ENCODE measurements at places on chromosomes 6 and 20. TPM values are rescaled to one million over a fixed set of nuclear protein-coding genes. Genes with fewer than 3 reads are reported as not detected.

Gene HAO1
- total RNA-seq: not detected

Gene ZSCAN23
- total RNA-seq: 6.4 TPM

Gene SAMD10
- 6.4 TPM for total RNA-seq

Gene TBP
- total RNA-seq: 23.0 TPM

Gene GHRH
- not detected for total RNA-seq

Gene ELMO2
- total RNA-seq: 56.8 TPM

Gene SIRPD
- not detected for total RNA-seq

Gene TRAPPC3L
- total RNA-seq: not detected

Gene RAB22A
- 30.6 TPM for total RNA-seq

Gene APOM
- 4.4 TPM for total RNA-seq

Gene PPIL6
- 26.3 TPM for total RNA-seq

Gene DEFB116
- total RNA-seq: not detected

DNA sequence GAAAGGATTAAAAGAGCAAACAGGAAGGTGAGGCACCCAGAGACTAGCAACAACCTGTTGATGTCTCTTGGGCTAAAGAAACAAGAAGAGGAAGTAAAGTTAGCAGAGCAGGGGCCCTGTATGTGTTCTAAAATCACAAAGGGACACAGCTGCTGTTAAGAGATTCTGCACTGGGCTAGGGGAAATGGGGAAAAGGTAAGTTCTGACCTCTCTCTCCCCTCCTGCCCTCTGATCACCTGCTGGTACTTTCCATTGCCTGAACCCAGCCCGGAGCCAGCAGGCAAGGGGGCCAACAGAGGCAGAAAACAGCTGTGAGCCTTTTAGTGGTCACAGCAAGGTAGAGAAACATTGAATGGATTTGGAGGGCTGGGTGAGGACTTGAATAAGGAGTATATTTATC lies 13.5 kb upstream of the CNR1 start:
- DNase-seq: no peak

- no peak for DNase-seq
Observed at GRCh38 chr6:23006656-23007055, 437.3 kb downstream of the HDGFL1 start.

- no peak for DNase-seq
Observed at GRCh38 chr6:128827675-128828464, 55.1 kb upstream of the LAMA2 start.

- DNase-seq: no peak
Observed at GRCh38 chr6:161085246-161085645, 93.7 kb downstream of the MAP3K4 start.

DNA sequence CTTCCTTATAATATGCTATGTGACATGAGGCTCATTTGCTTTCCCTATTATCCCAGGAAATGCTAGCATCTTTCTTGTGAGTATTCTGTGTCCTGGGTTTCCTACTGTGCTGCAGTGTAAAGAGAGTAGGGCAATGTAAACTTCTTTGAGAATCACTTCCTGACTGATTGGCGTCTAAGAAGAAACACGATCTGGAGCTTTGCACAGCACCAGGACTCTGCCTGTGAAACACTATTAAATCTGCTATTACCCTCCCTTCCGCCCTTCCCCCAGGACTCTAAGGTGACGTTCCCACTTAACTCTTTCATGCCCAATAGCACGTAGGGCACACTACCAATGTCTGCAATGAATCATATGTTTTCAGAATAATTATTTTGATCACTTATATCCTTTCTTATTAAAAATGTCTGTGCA lies 607.3 kb upstream of the CITED2 start:
- DNase-seq: peak; percentile 37

DNA sequence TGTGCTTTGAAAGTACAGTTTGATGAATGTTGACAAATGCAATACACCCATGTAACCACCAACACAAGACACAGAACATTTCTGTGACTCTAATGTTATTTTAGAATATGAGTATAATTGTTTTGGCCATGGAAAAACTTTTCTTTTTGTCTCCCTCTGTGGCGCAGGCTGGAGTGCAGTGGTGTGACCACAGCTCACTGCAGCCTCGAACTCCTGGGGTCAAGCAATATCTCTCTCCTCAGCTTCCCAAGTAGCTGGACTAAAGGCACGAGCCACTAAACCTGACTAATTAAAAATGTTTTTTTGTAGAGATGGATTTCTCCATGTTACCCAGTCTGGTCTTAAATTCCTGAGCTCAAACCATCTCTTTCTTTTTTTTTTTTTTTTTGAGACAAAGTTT lies 20.3 kb upstream of the BCAS4 start:
- DNase-seq: no peak

DNA sequence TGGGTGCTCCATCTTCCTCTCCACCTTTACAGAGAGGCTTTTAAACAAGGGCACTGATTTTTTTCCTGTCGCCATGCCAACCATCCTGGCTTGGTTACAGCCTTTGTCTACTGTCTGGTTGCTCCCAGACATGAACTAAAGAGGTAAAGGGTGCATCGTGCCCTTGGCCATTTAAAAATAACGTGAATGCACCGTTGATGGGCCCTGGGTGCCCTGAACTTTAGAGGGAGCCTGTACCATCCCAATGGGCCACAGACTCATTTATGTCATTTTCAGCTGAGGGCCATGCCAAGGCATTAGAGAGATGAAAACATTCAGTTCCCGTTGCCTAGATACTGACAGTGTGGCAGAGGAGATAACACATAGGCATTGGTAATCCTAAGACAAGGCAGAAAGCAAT lies 23.3 kb downstream of the TMC2 start:
- no peak for DNase-seq

DNA sequence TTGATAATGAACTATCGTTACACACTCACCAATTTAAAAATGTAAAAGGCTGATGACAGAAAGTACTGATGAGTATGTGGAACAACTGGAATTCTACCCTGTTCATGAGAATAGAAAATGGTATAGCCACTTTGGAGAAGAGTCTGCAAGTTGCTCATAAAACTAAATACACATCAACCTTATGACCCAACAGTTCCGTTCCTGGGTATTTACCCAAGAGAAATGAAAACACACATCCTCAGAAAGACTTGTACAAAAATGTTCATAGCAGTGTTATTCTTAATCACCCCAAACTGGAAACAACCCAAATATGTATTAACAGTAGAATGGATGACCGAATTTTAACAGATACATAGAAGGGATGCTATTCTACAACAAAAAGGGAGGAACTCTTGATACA lies 145.7 kb upstream of the LRFN2 start:
- DNase-seq: no peak

GRCh38 chr6:34836451-34836850 lies 44.6 kb downstream of the BLTP3A start:
- DNase-seq: no peak

GRCh38 chr20:8795404-8795803 lies 273.5 kb upstream of the PLCB4 start:
- DNase-seq: no peak

DNA sequence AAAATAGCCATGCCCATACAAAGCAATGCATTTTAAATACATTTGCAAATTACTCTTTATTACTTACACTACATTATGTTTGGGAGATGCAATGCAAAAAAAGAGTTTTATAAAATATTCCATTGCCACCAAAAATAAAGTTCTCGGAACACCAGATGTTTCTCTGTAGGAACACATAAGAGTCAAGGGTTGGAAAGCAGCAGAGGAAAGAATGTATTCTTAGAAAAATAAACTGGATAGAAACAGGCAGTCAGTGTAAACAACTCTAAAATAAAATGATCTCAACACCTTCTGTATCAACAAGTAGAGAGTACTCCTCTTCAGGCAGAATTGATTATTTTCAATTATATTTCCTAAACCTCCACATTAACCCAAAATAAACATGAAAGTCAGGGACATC lies 28.1 kb downstream of the KIF13A start:
- no peak for DNase-seq

- peak; percentile 45 for DNase-seq
Observed at GRCh38 chr6:137043710-137044365, 927 bp downstream of the IL20RA start.

DNA sequence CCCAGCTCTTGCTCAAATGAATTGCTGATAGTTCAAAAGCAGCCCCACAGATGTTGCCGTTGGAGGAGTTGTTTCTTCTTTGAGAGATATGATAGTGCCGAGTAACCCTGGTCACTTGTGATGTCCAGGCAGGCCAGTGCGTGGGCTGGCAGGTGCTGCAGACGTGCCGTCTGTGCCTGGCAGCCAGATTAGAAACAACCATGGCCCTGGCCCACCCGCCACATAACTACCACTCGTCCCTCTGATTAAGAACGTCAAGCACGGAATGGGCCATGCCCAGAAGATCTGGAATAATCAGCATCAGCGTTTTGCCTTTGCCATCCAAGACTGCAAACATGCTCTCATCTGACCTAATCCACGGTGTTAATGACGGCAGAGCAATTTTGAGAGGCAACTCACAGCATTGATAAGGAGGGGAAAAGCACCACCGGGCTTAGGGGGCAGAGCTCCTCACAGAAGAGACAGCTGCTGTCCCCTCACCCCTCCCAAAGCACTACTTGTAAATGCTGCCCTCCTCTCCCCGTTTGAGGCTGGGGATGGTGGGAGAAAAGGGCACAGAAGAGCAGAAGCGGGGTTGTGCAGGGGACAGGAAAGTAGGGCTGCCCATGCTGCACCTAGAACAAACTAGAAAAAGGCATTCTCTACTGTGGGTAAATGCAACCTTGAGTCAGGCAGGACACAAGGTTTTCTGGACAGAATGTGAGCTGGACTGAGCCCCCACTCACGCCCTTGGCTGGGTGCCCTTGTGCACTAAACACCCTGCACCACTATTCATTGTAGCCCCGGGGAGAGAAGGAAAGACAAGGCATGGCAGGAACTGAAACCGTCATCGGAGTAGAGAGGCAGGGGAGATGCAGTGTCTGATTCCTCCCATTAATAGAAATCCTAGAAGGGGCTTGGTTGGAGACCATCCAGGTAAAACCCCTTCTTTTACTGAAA lies 5.3 kb upstream of the CPNE5 start:
- no peak for DNase-seq

DNA sequence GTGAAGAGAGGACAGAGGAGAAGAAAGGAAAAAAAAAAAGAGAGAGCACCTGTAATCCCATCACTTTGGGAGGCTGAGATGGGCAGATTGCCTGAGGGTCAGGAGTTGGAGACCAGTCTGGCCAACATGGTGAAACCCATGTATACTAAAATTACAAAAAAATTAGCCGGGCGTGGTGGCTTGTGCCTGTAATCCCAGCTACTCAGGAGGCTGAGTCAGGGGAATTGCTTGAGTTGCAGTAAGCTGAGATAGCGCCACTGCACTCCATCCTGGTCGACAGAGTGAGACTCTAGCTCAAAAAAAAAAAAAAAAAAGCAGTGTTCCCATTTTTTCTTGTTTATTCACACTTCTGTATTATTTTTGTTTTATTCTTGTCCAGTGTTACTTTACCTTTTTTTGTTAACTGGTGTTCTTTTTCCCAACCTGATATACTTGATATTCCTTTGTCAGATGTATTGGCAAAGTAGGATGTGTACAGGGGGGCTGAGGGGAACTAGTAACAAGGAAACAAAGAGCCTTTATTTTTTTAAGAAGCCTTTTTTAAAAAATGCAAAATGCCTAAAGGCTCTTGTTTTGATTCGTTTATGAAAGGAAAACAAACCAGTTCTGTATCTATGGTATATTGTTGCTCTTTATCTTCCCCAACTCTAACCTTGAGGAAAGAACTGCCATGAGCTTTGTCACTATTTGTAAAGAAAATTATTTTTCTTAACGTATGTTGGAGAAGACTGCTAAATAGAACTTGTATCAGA lies 22.3 kb downstream of the COL19A1 start:
- no peak for DNase-seq

DNA sequence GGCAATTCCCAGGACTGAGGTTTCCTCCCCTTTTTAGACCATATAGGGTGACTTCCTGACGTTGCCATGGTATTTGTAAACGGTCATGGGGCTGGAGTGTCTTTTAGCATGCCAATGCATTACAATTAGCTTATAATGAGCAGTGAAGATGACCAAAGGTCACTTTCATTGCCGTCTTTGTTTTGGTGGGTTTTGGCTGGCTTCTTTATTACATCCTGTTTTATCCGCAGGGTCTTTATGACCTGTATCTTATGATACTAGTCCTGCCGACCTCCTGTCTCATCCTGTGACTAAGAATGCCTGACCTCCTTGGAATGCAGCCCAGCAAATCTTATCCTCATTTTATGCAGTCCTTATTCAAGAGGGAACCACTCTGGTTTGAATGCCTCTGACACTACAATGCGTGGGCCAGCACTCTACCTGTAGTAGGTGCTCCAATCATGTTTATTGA lies 190.1 kb downstream of the KCNQ5 start:
- DNase-seq: peak; percentile 25

DNA sequence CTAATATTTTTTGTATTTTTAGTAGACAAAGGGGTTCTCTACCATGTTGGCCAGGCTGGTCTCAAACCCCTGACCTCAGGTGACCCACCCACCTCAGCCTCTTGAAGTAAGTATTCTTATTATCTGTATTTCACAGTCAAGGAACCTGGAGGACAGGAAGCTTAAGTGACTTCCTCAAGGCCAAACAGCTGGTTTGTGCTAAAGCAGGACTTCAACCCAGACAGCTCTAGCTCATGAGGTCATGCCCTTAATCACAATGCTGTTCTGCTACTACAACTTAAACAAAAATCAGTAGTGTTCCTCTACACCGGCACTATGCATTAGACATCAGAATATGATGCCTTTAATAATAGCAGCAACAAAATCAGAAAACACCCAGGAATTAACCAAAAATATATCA lies 168.9 kb downstream of the ADGB start:
- DNase-seq: no peak

DNA sequence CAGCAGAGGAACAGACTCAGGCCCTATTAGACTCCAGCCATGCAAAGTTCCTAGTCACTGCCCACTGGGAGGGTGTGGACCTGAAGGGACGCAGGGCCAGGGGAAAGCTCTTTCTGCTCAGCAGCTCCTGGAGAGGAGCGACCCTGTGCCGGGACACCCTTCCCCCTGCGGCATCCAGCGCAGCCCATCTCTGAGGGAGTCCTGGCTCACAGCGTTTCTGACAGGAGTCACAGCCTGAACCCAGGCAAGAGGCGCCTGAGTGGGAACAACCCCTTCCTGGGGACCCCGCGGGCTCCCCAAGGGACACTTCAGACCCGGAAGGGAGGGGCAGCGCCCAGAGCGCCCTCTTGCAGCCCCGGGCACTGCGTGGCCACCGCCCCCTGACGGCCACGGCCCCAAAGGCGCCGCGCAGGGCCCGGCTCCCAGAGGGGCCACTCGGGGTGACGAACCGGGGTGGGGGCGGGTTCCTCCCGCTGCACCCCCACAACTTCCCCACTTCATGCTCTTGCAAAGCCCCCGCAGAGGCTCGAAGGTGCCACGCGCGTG lies 862 bp downstream of the UCKL1 start:
- DNase-seq: peak; percentile 42

- DNase-seq: no peak
Observed at GRCh38 chr6:17957086-17957485, 30.3 kb downstream of the KIF13A start.

- DNase-seq: no peak
Observed at GRCh38 chr6:124298730-124299129, 495.1 kb downstream of the NKAIN2 start.

GRCh38 chr6:71220466-71220865 lies 68.1 kb upstream of the OGFRL1 start:
- DNase-seq: no peak

- peak; percentile 63 for DNase-seq
Observed at GRCh38 chr6:14060971-14061370, 56.6 kb upstream of the CD83 start.
